Cerebellar nuclear complex (tissue), 1 donor: ENCODE measurements at places on chromosomes 1 and 21.

- no peak for DNase-seq
Observed at GRCh38 chr1:157269656-157270375, 131.6 kb upstream of the ETV3 start.

- no peak for DNase-seq
Observed at GRCh38 chr1:37878071-37878470, 18.7 kb upstream of the MTF1 start.

DNA sequence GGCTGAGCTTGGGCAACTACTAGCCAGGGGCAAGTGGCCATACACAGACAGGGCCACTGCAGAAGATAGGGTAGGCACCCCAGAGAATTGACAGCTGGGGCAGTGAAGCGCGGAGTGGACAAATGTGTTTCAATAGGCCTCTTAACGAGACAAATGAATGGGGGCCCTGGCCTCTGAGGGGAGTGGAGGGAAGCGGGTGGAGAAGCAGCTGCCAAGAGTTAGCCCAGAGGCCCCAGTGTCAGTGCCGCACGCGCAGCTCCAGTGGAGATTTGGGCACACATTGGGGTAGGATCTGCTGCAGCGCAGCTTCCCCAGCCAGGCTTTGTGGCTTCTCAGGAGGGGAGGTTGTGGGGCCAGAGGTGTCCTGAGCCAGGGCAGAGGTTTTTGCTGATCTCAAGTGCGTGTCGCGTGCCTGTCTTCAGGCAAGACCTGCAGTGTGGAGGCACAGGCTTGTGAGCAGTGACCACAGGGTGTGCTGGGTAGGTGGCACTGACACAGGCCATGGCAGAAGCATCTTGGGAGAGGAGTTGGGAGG, 16.9 kb downstream of the PTPRF start:
- no peak for DNase-seq

GRCh38 chr1:91750398-91750996, 135.5 kb downstream of the TGFBR3 start:
- DNase-seq = no peak

DNA sequence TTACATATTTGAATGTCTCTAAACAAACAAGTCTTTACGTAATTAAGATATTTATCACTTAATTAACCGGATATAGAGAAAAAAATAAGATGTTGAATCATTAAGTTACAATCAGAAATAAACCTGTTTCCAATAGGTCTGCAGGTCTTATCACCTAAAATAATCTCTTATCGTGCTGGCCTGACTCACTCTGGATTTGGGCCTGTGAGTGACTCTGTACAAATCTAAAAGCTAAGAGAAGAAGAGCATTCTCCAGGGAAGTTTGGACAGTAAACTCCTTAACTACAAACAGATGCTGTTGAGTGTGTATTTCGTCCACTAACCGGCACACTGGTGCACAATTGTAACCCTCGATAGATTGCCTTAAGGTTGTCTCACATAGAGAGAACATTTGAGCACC, 25.3 kb downstream of the CEP104 start:
- DNase-seq = no peak

DNA sequence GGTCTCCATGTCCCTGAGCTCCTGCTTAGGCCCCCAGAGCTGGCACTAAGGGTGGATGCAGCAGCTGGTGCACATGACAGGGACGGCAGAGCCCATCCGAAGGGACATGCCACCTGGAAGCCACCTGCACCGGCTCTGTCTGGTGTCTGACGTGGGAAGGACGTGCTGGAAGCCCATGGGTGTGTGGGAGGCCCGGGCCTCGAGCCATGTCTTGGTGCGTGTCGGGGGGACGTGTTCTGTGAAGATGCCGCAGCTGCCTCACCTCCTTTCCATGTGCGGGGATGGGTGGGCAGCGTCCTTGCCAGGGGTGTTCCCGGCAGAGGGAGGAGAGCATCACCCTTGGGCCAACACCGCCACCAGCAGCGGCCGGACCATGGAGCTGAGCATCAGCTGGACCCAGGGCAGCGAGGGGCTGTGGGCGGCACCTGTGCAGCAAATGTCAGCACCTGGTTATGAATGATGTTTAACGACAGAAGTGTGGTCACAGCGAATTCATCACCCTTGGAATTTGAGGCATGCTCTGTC, 15.5 kb upstream of the POFUT2 start:
- no peak for DNase-seq
